Kidney glomerular epithelial cell (primary cell): ENCODE measurements at places on chromosomes 13 and 19.

DNA sequence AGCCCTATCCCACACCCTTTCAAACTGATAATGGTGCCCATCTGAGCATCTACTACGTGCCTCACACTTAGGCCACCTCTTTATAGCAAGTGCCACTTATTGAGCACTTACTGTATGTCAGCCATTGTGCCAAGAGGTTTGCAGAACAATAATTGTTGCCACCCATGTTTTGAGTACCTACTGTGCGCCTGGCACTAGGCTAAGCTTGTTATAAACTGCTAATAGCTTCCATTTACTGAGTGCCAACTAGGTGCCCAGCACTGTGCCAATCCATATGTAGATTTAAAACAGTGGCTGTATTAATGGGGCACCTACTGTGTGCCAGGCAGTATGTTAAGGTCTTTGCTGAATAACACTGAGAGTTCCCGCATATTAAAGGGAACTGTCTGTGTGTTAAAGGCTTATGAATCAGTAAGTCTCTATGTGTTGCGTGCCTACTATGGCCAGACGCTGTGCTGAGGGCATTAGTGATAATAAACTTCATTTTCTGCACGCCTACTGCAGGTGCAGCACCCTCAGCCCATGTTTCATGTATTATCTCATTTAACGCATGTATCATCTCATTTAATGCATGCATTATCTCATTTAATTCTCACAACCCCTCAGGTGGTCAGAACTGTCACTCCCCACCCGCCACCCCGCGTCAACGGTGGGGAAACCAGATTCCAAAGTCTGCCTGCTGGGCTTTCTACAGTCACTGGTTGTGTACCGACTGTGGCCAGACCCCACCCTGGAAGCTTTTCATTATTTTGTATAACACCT is 105.0 kb downstream of the PTPRS start:
- DNase-seq, result no peak

- no peak for DNase-seq
These were observed 61.4 kb downstream of the CCNE1 start for GRCh38 chr19:29873024-29873800.

DNA sequence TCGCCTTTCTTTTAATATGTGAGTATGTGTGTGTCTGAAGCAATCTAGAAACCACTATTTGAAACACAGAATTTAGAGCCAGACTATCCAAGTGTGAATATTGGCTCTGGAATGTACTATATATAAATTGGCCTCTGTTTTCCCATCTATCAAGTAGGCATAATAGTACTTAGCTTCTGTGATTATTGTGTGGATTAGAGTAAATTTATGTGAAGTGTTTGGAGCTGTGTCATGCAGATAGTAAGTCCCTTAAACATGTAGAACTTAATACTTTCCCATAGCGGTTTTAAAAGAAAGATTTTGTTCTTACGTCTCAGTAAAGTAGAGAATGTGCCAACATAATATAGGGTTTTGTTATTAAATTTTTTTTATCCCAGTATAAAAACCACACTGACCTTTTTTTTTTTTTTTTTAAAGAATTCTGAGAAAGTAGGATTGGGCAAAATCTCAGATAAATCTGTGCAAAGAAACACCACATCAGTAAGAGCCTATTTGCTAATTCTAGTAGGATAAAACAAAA is 432.3 kb downstream of the RFC3 start:
- DNase-seq, result no peak

- no peak for DNase-seq
These were observed 83.9 kb downstream of the GNG7 start for GRCh38 chr19:2618611-2619010.

- no peak for DNase-seq
These were observed 3.9 kb downstream of the ZNF266 start for GRCh38 chr19:9431475-9431874.

DNA sequence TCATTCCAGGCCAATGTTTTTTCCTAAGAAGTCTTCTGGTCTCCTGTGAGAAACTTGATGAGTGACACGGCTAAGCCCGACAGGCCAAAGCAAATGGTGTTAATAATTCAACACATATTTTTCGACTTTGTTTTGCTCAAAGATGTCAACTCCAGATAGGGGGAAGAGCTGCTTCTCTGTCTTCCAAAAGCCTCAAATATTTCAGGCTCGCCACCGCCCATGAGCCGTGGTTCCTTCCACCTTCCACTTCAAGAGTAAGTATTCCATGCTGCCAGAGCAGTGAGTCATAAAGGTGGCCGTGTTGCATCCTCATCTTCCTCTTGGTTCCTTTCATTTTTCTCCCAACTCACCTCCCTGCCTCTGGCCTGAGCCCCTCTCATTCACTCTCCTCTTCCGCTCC is 272.6 kb downstream of the EFNB2 start:
- no peak for DNase-seq

DNA sequence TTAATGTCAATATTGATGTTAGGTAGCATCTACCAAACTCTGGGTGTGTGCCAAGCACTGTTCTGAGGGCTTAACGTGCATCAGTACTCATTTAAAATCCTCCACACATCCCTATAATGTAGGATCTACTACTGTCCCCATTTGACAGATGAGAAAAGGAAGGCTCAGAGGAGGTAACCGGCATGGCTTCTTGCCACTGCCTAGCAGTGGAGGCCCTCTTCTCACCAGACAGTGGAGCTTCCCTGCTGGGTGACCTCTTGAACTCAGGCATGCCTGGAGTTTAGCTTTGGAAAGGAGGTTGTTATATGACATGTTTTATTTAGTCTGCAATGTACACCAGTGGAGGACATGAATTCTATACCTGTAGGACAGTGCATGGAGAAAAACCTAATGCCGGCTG is 2.1 kb downstream of the SPATA13 start:
- no peak for DNase-seq

DNA sequence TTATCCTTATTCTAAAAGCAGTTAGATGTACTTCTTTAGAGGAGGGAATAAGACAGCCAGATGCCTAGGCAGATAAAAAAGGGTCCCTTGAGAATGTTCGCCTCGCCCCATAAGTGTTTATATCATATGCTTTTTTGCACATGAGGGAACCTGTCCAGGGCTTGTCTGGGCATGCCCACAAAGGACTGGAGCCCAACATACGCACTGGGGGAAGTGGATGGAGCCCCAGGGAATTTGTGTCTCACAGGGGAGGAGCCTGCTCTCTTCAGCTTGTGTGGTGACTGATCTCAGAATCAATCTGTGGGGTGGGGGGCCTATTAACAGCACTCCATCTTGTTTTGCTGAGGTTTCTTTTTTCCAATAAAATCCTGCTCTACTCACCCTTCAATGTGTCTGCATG is 22.6 kb downstream of the MED4 start:
- DNase-seq, result no peak

DNA sequence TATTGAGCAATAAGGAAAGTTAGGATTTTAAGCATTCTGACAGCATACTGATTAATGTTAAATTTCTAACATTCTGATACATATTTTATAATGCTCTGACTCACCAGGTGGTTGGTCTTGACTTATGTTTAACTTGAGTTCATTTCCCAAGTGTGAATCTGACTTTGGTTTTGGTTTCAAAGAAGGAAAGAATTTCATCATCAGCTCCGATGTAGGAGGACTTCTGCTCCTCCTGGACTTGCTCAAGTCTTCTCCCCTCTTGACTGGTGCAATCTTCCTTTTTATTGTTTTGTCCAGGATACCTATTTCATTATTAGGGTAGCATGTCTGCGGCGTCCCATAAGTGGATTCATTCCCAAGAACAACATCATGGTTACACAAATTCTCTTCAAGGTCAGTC is 141.3 kb downstream of the RNF17 start:
- no peak for DNase-seq

GRCh38 chr19:679418-680286 is 3.5 kb downstream of the FSTL3 start:
- no peak for DNase-seq
